Stimulated activated CD4-positive, alpha-beta T cell treated with anti-CD3 and anti-CD28 coated beads, Interleukin-1b, Interleukin-23, amount 100 ng/mL, for 48 hours (primary cell): ENCODE measurements at places on chromosomes 4 and X.

GRCh38 chr4:94581766-94582165 lies 130.0 kb downstream of the PDLIM5 start:
- no peak for DNase-seq

DNA sequence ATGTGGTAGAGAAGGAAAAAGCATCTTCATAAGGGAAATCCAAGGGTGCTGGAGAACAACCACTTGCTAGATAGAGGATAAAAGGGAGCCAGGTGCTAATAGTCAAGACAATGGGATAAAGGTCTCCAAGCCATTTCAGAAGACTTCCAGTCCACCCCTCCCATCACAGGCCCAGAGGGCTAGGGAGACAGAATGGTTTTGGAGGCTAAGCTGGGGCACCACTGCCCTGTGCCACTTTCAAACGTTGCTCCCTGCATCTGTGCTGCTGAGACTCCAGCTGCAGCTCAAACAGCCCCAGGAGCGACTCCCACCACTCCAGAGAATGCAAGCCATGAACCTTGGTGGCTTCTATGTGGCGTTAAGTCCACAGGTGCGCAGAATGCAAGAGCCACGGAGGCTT lies 38.4 kb upstream of the HUWE1 start:
- DNase-seq: no peak

GRCh38 chr4:82559735-82560120 lies 2.1 kb downstream of the TMEM150C start:
- DNase-seq: no peak

DNA sequence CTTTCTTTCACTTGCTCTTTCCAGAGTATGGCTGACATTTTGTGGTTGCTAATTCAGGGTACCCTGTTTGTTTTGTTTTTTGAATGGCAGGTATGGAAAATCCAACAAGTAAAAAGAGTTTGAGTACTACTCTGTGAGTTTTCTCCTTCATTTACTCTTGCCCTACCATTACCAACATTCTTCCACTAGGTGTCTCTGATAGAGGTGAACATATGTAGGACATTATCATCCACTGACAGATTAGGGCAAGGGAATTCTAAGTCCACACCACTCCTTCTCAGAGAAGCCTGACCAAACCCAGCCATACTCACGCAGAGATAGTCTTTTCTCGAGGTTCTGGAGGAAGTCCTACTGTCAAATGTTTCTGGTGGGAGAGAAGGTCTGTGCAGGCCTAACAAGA lies 36.7 kb upstream of the HDAC8 start:
- no peak for DNase-seq

DNA sequence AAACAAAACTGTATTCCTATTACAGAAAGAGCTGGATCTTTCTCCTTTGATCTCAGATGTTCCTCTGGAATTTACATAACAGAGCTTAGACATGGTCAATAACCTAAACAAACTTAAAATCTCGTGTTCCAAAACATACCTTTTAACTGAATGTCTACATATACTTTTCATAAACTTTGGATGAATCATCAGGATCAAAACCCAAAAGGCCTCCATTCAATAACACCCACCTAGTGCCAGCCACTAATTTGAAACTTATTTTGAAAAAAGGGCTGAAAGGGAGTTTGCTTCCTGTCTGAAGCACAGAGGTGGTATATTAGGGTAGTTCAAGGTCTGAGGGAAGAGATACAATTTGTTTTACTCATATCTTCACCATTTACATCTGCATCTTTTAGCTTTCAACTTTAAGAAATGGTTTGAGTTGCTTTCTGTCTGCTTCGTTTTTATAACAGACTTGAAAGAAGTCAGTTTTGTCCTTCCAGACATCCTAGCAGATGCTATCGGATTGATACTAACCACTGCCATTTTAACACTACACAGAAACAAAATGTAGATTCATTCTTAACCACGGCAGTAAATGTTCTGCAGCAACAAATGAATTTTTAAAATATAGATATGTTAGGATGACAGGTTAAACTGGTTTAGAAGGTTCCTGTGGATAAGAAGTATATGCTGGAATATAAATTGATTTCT lies 242.8 kb upstream of the DKK2 start:
- DNase-seq: no peak

- DNase-seq: no peak
Observed at GRCh38 chrX:102714994-102715393, 2.7 kb downstream of the GPRASP2 start.

GRCh38 chrX:63686878-63687714 lies 97.9 kb downstream of the ARHGEF9 start:
- DNase-seq: no peak

GRCh38 chr4:87120010-87120409 lies 100.4 kb downstream of the KLHL8 start:
- no peak for DNase-seq
